ENCODE measurements at places on chromosomes 12 and 14.

DNA sequence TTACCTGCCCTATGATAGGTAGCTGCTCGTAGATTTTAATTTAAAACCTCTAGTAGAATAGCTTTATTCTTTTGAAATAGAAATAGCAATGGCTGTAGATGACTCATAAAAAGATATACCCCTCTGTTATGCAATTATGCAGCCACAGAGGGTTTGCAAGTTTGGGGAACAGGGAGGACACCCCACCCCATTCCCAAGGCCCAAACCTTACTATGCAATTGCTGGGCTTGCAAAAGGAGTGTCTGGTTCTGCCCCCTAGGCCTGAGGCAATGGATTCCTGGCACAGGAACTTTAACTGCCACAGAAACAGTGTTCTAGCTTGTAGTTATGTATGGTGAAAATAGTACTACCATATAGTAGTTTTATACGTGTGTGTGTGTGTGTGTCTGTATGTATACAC is 403.3 kb downstream of the ADAMTS20 start:
- no peak for DNase-seq

GRCh38 chr12:6638305-6638704 is 2.5 kb upstream of the LPAR5 start:
- no peak for DNase-seq

DNA sequence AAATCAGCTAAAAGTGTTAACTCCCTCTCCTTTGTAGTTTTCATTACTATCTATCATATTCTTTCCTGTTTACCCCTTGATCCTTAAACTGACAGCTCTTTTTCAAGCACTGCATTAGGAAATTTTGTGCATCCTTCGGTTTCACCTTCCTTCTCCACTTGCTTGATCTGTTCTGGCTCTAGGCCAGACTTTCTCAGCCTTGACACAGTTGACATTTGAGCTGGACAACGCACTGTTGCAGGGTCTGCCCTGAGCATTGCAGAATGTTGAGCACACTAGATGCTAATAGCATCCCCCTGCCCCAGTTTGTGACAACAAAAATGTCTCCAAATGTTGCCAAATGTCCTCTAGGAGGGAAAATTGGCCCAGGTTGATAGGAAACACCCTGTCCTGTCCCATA is 75.4 kb upstream of the KCNJ8 start:
- DNase-seq, result no peak

DNA sequence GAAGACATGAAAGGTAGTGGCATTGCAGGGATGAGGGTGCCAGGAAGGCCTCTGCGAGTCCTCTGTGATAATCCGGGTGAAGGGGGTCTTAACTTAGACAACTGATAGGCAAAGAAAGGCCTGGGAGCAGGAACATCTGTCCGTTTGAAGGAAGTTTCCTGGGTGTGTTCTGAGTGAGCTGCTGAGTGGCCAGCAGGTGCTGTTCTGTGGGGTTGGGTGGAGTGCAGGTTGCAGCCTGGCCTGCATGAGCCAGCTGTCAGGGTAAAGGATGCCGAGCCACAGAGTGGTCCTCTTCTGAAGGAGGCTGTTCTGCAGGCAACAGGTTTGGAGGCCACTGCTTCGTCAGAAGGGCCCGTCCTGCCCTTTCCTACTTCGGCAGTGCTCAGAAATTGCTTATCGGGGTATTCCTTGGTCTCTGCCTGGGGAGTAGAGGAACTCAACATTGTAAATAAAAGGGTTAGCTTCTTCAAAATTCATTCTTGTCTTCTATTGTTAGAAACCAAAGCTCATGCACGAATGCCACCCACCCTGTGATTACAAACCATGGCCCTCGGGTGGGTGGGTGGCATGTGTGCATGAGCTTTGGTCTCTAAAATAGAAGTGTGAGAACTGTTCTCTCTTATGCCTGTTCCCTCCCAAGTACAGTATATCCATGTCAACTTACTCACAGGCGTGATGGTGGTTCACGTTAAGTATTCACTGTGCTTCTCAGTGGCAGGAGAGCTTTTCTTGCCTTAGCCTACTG is 118.9 kb downstream of the CHST11 start:
- DNase-seq, result no peak

- DNase-seq, result no peak
Observed at GRCh38 chr12:56304872-56305590, 4.9 kb upstream of the CS start.

- no peak for DNase-seq
Observed at GRCh38 chr12:107568718-107569117, 116.9 kb upstream of the PWP1 start.

DNA sequence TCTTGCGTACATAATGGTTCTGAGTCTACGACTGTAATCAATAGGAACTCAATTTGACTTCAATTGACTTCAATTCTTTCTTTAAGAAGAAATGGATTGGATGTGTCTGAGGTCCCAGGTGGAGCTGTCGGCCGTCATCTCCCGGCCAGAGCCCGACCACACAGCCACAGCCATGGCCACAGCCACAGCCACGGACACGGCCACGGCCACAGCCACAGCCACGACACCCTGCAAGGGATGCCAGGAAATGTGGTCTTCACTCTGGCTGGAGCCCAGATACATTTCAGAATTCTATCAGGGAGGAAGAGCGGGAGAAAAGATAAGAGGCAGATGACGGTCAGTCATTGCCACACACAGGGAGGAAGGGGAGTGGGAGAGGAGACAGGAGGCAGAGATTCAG is 58.9 kb downstream of the GALNT9 start:
- no peak for DNase-seq

GRCh38 chr14:94342334-94342934 is 19.3 kb upstream of the SERPINA6 start:
- DNase-seq, result no peak

GRCh38 chr12:116990971-116991966 is 80.5 kb downstream of the FBXW8 start:
- no peak for DNase-seq

GRCh38 chr14:50615552-50615951 is 52.6 kb downstream of the SAV1 start:
- DNase-seq, result no peak

DNA sequence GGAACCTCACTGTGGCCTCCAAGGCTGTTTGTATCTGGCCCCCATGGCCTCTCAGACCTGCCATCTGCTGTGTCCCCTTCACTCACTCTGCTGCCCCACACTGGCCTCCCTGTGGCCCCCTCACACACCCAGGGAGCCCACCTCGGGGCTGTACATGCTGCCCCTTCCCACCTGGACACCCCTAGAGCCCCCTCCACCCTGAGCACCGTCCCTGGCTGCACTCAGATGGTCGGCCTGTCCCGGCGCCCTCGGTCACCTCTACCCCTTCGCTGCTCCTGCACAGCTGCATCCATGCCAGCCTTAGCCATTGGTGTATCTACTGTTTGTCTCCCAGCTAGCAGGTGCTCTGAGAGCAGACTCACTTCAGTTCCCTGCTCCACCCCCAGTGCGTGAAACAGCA is 144.4 kb downstream of the RIMBP2 start:
- DNase-seq, result no peak

- no peak for DNase-seq
Observed at GRCh38 chr14:41606282-41606531, 469 bp upstream of the LRFN5 start.

GRCh38 chr12:76300297-76300665 is 47.9 kb downstream of the BBS10 start:
- DNase-seq, result no peak

DNA sequence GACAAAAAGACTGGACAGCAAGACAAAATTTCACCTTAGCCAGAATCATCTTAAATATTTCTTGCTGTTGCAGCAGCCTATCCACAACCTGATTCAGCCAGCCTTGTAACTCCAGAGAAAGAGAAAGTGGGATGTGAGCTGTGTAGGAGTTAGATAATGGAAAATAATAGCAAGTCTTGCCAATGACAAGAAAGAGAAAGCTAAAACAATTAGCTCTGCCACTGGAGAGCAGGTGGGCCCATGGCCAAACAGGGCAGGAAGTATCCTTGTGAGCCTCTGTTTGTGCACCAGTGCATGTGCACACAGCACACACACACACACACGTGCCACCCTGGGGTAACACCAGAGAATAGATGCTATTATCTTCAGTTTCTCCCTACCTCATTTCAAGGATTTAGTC is 106.0 kb upstream of the CCDC196 start:
- DNase-seq, result no peak

DNA sequence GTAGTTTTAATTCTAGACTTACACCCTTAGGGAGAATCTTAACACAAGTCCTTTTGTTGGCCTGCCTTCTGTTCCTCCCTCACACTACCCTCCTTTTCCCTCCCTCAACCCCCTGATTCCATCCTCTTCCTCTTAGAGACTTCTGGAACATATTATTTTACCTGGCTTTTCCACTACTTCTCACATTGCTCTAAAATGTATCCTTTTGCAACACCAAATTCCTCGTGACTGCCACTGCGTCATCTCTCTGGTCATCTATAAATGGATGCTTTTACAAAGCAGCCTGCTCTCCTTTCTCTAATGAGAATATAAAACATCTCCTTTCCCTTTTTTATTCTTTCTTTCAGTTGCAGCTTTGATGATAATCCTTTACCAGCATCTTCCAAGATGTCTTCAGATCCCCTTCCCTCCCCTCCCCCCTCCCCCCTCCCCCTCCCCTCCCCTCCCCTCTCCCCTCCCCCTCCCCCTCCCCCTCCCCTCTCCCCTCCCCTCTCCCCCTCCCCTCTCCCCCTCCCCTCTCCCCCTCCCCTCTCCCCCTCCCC is 93.6 kb downstream of the DIP2B start:
- DNase-seq, result no peak

DNA sequence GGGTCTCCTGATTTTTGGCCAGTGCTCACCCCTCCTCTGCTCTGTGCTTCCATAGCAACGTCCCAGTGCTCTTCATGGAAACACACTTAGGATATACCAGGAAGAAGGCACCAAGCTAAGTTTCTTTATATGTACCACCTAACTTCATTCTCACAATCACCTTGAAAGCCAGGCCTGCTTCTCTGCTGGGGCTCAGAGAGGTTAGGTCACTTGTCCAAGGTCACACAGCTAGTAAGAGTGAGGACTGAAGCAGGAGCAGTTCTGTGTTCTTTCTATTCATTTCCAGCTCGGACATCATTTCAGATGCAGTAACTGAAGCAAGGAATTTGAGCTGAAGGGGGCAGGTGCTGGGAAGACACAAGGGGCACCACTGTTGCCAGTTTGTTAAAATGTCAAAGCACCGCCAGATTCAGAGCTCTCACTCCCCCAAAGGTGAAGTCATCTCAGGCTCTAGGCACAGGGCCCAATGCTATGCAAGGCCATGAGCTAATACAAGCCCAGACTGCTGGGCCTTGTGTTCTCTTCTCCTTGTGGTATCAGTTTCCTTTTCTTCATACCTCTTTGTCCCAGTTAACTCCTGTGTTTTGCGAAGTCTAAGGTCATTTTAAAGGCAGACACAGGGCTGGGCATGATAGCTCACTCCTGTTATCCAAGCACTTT is 19.7 kb upstream of the YY1 start:
- no peak for DNase-seq

GRCh38 chr12:27821259-27821973 is 41.4 kb upstream of the MANSC4 start:
- no peak for DNase-seq

DNA sequence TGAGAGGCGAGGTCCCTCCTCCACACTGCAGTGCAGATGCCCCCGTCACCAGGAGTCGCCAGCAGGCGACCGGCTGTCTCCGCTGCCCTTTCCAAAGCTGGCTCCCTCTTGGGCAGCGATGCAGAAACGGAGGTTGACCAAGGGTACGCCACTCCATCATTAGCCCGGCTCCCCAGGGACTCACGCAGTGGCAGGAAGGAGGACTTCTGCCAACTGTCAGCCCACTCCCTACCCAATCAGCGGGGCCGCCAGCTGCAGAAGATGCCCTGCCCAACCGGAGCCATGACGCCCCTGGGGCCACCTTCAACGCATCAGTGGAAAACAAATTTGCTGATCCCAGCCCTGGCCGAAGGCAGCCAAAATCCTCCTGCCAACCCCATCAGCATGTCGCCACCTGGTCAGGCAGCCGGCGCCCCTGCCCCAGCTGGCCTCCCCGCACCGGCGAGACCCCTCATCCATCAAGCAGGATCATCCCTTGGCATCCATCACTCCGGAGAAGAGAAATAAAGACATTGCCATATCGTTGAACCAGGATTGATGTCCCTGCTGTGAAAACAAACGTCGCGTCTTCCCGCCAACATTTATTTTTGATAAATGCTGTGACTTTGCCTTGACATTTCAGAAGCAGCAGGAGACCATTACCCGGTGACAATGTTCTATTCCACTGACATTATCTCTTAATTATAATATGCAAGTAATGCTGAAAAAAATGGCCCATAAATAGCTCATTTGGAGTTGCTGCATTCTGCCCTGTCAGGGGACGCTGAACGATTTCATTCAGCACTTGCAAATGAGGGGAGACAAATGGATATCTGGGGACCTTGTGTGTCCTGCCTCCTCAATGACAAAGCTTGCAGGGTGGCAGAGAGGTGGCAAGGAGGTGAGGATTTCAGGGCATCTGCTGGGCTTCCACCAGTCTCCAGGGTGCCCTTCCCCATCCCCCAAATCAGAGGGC is 105.1 kb downstream of the SCARB1 start:
- peak; percentile 67 for DNase-seq

GRCh38 chr12:49674318-49674981 is 32.8 kb downstream of the FMNL3 start:
- no peak for DNase-seq

- DNase-seq, result no peak
Observed at GRCh38 chr14:56858422-56858821, 48.1 kb upstream of the OTX2 start.

Measured in glutamatergic neuron (in vitro differentiated cells).